ENCODE measurements at places on chromosomes 1 and 21.
A peak's percentile ranks its signal among the peaks of the same experiment; 100 is the strongest.

DNA sequence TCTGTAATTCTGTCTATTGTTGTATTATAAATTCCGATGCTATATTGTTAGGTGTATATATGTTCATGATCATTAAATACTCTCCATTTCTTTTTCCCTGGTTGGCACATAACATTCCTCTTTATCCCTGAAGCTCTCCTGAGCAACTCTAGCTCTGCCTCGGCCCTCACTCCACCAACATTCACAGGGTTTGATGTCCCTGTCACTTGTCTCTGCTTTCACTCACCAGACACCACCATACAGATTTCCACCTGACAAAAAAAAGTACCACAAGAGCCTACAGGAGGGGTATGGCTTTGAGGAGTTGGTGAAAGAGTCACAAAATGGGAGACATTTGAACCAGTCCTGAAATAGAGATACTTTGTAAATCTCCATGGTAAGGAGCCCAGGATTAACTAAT is 8.8 kb upstream of the TSPEAR start:
- no peak for DNase-seq

- no peak for DNase-seq
These were observed 3.1 kb downstream of the ACAP3 start for GRCh38 chr1:1304331-1305299.

GRCh38 chr1:154971341-154971998 is 923 bp upstream of the SHC1 start:
- no peak for DNase-seq

GRCh38 chr21:40146216-40146837 is 279.1 kb downstream of the PCP4 start:
- DNase-seq = no peak

DNA sequence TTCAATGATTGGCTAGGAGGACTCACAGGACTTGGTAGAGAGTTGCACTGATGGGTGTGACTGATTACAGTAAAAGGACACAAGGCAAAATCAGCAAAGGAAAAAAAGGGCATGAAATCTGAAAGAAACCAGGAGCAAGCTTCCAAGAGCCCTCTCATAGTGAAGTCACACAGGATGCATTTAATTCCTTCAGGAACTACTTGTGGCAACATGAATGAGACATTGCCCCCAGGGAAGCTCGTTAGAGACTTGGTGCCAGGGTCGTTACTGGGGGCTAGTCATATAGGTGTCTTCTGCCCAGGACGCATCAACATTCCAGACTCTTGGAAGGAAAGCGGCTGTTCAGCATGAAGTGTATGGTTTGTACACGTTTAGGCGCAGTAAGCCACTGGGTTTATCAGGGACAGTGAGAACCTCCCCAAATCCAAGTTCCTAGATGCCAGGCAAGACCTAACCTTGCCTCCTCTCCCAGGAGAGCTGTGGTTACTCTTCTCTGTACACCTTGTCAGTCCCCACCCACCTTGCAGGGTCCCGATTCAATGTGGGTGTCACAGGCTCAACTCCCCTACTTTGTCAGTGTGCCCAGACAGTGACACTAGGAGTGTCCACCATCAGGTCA is 26.0 kb upstream of the C2CD2 start:
- peak; percentile 35 for DNase-seq
